Amniotic stem cell (primary cell): ENCODE measurements at places on chromosomes 12 and 14.

DNA sequence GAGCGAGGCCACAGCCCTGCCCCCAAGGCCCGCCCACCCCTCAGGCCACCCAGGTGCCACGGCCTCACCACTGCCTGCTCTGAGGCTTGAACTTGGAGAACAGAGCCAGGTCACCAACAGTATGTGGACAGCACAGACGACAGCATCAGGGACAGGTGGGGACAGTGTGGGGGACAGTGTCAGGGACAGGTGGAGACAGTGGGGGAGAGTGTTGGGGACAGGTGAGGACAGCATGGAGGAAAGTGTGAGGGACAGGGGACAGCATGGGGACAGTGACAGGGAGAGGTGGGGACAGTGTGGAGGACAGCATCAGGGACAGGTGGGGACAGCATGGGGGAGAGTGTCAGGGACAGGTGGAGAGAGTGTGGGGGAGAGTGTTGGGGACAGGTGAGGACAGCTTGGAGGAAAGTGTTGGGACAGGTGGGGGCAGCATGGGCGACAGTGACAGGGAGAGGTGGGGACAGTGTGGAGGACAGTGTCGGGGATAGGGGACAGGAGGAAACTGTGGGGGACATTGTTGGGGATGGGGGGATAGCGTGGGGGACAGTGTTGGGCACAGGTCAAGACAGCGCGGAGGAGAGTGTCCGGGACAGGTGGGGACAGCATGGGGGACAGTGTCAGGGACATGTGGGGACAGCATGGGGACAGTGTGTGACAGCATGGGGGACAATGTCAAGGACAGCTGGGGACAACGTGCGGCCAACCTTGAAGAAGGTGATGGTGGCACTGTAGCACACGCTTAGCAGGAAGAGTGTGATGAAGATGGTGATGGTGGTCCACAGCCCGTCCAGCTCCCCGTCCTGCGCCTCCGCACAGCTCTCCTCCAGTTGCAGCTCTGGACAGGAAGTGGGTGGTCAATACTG, 114.9 kb downstream of the TMEM121 start:
- no peak for DNase-seq

GRCh38 chr14:90456551-90456950, 59.7 kb downstream of the CALM1 start:
- DNase-seq, result no peak

GRCh38 chr14:75849300-75849895, 132.4 kb downstream of the TGFB3 start:
- no peak for DNase-seq

DNA sequence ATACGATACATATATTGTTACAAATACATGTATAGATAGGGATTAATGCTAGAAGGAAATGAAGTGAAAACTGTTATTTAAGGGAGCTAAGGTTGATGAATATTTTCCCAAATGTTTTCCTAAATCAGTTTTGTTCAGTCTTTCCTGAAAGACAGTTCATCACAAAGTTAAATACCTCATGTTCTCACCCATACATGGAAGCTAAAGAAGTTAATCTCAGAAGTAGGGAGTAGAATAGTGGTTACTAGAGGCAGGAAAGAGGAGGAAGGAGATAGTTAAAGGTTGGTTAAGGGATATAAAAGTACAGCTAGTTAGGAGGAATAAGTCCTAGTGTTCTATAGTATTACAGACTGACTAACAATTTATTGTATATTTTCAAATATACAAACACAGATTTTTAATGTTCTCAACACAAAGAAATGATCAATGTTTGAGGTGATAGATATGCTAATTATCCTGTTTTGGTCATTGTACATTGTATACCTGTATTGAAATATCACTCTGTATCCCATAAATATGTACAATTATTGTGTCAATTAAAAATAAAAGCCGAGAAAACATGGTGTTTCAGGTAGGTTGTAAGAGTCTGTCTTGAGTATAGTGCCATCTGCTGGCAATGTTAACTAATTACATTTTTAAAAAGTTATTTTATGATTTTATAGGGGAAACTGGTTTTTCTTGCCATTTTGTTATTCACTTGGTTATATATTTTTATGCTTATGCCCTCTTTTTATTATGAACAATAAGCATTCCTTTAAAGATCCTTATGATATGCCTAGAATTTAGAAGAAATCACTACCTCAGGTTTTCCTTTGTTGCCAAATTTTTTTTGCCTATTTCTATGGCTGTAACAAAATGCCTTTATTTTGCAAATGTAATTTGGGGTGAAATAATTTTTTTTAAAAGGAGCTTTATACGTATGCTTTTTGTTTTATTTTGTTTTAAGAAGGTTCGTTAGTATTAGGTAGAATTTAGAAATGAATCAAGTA, 26.9 kb downstream of the ZDHHC17 start:
- no peak for DNase-seq

GRCh38 chr14:25014440-25014839, 35.5 kb downstream of the STXBP6 start:
- no peak for DNase-seq

GRCh38 chr12:27198036-27198435, 46.0 kb upstream of the STK38L start:
- DNase-seq, result no peak

DNA sequence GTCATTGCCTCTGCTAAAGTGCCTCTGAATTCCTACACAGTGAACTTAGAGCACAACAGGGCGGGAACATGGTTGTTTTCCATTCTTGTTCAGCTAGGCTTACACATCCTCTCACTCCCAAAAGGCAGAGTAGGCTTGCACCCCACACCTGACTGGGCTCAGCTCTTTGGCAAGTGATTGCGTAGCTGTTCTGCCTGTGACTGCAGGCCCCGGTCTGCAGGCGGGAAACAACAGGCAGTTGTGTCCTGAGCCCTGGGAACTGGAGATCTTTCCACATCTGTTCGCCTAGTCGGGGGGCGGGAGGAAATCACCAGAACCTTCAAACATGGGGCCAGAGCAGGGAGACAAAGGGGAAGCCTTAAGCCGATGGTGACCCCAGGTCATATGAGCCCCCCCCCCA, 274.7 kb downstream of the ZFP36L1 start:
- DNase-seq, result no peak
